ENCODE measurements at places on chromosomes 5 and 9.

DNA sequence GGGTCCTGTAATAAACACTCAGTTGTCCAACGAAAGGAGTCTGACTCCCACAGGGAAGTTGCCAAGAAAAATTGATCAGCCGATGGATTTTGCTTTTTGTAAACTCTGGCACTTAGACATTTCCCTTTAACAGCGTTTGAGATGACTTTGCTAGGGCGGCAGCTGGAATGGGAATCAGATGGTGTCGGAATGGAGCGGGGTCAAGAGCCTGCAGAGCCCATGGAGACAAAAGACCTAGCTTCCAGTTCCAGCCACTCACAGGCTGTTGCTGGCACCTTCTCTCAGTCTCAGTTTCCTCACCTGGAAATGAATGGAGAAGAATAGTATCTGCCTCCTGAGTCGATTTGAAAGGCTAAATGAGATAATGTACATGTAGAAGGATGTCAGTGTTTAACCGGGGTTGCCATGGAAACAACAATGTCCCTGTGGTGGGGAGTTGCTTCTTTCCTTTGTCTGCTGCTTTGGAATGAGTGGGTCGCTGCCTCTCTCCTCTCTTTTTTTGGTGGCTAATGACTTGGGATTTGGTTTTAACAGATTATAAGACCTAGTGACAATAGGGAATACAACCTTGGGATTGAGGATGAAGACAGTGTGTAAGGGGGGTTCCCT lies 137.4 kb downstream of the GAS1 start:
- no peak for DNase-seq

DNA sequence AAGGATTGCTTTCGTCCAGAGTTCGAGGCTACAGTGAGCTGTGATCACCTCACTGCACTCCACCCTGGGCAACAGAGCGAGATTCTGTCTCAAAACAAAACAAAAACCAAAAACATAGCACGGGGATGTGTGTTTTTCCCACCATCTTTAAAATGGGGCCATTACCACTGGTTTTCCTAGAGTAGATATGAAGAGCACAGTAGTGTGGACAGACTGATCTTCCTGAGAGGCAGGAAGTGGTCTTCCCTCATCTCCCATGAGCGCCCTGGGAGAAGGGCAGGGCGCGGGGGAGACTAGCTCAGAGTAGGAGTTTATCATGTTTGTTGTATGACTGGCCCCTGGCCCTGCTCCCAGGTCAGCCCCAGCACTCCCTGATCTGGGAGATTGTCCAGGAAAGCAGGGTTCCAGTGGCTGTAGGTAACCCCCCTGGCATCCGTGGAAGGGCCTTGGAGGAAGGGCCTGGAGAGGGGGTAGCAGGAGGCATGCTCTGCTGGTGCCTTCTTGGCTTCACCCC lies 2.3 kb downstream of the SUSD3 start:
- DNase-seq = no peak

DNA sequence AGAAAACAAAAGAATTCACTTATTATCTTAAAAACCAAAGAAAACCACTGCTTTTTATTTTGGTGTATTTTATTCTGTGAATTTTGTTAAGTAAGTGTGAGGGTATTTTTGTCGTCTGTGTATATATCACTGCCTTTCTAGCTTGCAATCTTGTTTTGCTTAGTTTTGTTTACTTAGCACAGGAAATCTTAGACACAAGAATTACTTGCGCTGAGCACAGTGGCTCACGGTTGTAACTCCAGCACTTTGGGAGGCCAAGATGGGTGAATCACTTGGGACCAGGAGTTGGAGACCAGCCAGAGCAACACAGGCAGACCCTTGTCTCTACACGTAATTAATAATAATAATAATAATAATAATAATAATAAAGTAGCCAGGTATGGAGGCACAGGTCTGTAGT lies 230.3 kb downstream of the PAPPA start:
- no peak for DNase-seq

DNA sequence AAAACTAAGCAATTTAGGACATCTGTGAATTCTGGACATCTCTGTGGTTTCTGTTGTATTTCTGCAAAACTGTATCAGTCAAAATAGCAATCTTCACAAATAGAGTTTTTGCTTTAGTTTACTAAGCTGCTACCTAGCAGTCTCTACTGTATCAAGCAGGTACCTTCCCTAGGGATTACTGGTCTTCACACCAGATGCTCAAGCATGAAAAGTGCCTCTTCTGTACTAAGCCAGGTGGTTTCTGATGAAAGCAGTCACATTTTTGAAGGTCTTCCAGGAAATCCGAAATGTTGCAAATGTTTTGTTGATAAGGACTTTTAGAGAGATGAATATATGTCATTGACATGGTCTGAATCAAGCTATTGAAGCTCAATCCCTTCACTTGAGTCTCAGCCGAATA lies 540.0 kb downstream of the KCTD16 start:
- no peak for DNase-seq

DNA sequence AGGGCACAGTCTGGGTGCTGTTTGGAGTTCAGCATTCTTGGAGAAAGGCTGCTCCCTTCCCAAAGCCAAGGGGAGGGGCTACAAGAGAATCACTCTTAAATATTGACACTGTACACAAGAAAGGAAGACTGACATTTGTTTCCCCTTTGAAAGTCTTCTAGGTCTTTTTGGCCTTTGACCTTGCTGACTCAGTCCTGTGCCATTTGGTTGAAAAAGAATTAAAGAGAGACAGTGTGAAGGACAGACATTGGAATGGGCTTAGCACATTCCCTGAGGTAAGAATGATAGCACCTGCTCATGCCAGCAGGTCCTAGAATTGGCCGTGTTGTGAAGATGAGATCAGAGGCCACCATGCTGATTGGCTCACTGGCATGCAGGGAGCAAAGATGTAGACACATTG lies 271.4 kb upstream of the ZNF608 start:
- no peak for DNase-seq

DNA sequence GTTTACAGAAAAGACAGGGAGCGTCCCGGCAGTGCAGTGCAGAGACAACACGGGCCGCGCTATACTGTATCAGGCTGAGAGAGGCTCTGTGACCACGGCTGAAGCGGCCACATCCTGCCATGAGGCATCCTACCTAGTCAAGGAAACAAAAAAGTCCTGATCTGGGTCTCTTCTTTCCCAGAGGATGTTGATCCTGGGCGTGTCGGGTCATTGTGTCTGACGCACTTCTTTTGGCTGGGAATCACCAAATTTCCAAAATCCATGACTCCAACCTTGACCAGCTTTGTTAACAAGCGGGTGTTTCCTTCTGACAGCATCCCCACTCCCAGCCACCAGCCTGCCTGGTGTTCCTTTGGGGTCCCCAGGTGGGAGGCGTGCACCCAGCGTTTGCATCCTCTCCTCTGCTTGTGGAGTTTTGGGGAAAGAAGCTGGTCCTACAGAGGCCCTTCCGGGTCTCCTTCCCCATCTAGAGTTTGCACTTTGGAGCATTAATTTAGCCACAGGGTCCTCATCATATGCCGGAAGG lies 91.4 kb upstream of the RAI14 start:
- DNase-seq = no peak

DNA sequence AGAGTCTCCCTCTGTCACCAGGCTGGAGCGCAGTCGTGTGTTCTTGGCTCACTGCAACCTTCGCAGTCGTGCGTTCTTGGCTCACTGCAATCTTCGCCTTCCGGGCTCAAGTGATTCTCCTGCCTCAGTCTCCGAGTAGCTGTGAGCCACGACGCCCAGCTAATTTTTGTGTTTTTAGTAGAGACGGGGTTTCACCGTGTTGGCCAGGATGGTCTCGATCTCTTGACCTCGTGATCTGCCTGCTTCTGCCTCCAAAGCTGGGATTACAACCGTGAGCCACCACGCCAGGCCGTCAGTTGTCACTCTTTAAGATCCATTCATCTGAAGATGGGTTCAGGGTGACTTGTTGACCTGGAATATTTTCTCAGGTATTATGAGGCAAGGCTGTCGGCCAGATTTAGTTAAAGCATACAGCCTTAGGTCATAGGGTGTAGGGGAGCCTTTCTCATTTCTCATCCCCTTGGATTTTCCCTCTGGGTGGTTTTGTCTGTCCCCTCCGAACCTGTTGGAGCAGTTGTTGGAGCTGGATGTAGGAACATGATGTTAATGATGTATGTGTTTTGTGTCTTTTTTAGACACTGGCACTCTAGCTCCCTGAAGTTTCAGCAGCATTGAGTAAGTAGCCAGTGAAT lies 1.6 kb downstream of the SLC22A5 start:
- no peak for DNase-seq

- no peak for DNase-seq
Measured at GRCh38 chr5:68368311-68369022, 152.9 kb downstream of the PIK3R1 start.

DNA sequence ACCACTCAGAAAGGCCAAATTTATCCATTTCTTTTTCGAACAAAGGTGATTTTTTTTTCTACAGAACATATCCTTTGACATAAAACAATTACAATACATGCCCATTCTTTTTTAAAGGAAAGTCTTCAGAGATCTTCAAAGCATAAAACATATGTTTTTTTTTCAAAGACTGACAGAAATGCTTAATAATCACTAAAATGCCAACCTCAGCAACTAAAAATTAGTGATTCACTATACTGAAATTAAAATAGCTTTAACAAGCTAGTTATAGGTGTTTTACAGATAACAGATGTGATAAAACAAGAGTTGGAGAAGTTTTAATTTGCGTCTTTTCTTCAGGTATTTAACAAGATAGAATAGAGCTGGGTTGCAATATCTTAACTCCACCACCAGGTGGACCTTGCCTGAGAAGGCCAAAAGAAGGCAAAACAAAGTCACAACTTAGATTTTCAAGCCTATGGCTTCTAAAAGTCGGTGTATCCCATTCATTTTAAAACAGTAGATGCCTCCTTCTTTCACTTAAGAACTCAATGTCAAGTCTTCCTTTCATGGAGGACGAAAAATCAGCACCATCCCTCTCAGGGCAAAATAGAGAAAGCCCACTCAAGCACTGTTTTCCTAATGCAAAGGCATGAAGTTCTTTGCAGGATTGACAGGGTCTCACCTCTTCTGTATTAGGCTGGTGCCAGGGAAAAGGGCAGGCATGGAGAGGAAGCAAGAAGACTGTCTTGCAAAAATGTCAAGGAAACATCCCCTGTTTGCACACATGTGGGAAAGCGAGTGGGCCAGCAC lies 31.1 kb upstream of the CPLX2 start:
- no peak for DNase-seq

GRCh38 chr9:126320158-126320922 lies 6.3 kb upstream of the MVB12B start:
- no peak for DNase-seq

DNA sequence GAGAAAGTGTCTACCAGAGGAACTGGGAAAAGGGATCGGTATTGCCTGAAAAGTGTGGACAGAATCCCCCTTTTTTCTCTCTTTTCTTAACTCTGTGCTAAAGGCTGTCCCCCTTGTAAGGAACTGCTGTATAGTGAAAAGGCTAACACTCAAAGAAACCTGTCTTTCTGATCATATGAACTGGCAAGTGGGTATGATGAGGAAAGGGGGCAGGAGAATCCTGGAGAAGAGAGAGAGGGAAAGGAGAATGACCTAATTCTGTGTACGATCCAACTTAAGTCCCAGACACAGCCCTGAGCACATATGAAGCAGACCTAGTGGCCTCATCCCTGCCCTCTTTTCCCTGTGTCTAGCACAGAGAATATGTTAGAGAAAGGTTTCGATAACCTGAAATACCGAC lies 967 bp downstream of the ANKRD31 start:
- no peak for DNase-seq

- no peak for DNase-seq
Measured at GRCh38 chr5:79416499-79416898, 97.4 kb downstream of the HOMER1 start.

- DNase-seq = no peak
Measured at GRCh38 chr5:80763873-80764647, 109.3 kb upstream of the DHFR start.

- no peak for DNase-seq
Measured at GRCh38 chr9:88011005-88011766, 36.9 kb upstream of the CDK20 start.

- no peak for DNase-seq
Measured at GRCh38 chr9:87537625-87538024, 40.0 kb downstream of the DAPK1 start.

DNA sequence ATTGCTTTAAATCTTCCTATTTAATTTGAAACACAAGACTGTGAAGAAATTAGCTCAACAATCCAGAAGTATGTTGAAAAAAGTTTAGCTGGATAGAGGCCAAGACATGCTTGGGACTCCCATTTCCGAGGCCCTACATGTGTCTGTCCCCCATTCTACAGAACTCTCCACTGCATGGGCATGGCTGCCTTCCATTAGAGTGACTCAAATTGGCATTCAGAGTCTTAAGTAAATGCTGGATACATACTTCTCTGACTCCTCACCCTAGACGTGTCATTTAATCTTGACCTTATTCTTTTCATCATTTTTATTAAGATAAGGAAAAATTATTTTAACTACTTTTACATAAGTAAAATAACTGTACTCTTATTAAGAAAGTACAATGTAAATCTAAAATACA lies 530.4 kb upstream of the CDH9 start:
- DNase-seq = no peak

GRCh38 chr5:142426129-142427014 lies 101.6 kb upstream of the SPRY4 start:
- no peak for DNase-seq

- no peak for DNase-seq
Measured at GRCh38 chr5:2213121-2213730, 330.5 kb upstream of the IRX4 start.

- DNase-seq = peak; percentile 13
Measured at GRCh38 chr9:109108318-109108717, 11.4 kb downstream of the TMEM245 start.

- peak; percentile 6 for DNase-seq
Measured at GRCh38 chr5:168086104-168086610, 205.3 kb upstream of the WWC1 start.

- DNase-seq = no peak
Measured at GRCh38 chr5:135217669-135218485, 181.2 kb downstream of the MACROH2A1 start.

GRCh38 chr9:121818841-121819427 lies 167.5 kb downstream of the DAB2IP start:
- no peak for DNase-seq

GRCh38 chr5:14584848-14585247 lies 3.3 kb downstream of the OTULINL start:
- no peak for DNase-seq

DNA sequence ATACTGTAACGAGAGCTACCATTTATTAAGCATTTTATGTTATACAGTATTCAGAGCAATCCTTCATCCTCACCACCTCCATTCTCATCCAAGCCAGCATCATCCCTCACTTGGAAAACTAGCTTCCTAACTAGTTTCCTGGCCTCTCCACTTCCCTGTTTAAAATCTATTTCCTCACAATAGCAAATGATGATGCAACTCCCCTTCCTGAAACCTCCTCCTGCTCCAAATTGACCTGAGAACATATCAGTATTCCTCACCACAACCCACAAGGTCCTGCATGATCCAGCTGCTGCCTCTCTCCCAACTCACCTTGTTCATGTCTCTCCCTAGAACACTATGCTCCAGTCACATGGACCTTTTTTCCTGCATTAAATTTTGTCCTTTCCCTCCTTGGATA lies 4.3 kb upstream of the SLC36A2 start:
- DNase-seq = no peak

- peak; percentile 43 for DNase-seq
Measured at GRCh38 chr9:97984188-97985057, 1.3 kb downstream of the ANP32B start.

GRCh38 chr5:36701085-36701698 lies 94.8 kb downstream of the SLC1A3 start:
- no peak for DNase-seq

All from NCI-H2029 (cell line).